DMS79 (cell line): ENCODE measurements at places on chromosomes 5 and 9.

DNA sequence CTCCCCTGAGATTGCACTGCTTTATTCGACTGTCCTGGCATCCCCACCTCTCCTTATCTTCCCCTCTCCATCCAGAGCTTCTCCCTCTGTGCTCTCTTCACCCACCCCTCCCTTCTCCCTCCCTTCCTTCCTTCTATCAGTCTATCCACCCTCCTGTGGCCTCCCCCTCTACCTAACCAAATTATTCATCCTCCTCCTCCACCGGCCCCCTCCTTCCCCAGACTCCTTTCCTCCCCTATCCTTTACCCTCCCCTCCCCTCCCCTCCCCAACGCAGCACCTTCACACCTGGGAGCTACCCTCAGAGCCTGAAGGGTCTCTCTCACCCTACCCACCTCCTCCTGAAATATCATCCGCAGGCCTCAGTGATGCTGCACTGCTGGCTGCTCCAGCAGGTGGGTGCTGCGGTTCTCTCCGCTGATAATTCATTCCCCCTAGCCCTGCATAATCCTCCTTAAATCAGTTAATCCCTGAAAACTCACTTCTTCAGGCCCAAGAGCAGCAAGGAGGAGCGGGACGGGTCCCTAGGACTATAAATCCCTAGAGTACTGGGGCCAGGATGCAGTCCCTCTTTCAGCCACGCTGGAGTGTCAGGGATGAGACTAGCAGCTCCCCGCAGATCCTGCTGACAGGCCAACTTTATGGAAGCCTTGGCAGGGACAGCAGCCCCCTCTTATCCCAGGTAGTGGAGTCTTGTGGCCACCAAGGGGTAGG is 97.8 kb downstream of the PCDH1 start:
- DNase-seq, result no peak

DNA sequence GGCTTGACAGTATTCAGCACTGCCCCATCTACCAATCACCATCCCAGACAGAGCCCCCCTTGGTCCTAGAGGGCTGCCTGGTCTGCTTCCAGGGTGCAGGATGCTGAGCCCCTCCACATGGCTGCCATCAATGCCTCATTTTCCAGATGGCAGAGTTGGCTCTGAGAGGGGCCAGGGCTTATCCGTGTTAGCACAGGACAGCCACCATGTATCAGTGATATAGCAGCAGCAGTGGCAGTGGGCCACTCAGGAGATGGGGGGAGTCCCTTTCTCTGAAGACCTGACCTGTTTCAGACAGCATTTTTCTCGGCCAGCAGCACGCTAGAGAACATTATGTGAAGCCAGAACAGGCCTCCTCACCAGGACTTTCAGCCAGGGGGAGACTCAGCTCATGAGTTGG is 1.6 kb upstream of the SMIM32 start:
- no peak for DNase-seq

DNA sequence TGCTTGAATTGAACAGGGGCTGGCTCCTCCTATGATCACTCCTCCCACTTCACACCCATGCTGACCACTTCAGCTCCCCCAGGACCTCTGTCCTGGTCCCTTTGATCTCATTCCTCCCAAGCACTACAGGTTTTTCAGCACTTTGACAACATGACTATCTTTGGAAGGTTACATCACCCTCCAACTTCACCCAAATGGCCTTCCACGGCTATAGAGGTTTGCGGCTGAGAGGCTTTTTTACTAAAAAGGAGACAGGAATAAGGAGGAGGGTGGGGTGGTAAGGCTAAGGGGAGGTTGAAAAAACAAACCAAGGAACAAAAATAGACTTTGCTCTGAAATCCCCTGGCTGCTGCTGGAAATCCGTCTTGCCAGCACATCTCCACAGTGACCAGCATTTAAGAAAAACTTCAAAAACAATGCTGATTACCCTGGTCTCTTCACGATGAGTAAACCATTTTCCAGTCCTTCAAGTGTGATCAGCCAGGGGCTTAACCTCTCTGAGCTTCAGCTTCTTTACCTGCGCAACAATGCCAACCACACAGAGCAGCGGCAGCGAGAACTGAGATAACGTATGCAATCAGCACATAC is 102.7 kb downstream of the DPYSL3 start:
- no peak for DNase-seq

DNA sequence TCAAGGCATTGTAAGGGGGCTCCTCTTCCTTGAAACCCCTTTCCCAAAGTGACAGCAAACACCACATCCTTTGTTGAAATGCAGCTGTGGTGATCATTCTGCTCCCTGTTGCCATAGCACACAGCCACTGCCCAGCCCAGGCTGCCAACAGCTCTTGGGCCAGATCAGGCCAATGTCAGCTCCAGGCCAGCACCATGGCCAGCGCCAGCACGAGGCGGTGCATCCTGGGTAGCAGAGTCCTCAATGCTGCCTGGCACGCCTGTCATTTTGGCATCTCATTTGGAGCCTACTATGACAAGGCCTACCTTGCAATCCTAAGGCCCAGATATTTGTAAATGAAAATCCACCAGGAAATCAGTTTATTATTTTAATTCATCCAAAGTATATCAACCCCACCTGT is 390.6 kb downstream of the DNAH5 start:
- DNase-seq, result no peak

GRCh38 chr5:144156767-144157171 is 13.7 kb downstream of the YIPF5 start:
- DNase-seq, result no peak

DNA sequence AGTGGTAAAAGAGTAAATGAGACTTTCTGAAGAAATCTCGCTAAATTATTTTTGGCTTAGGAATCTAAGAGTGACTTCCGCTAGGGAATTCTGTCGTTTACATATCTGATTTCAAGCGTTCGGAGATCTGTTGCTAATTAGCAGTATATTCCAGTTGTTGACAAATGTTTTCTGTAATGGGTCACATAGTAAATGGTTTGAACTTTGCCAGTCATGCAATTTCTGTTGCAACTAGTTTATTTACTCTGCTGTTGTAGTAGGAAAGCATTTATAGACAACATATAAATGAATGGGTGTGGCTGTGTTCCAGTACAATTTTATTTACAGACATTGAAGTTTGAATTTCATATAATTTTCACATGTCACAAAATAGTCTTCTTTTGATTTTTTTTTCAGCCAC is 57.4 kb upstream of the JAK2 start:
- no peak for DNase-seq

GRCh38 chr9:77957652-77958051 is 74.0 kb downstream of the GNAQ start:
- DNase-seq, result no peak

- no peak for DNase-seq
Measured at GRCh38 chr5:1500411-1501091, 23.2 kb downstream of the LPCAT1 start.

- DNase-seq, result no peak
Measured at GRCh38 chr9:22274477-22274876, 172.1 kb upstream of the DMRTA1 start.

DNA sequence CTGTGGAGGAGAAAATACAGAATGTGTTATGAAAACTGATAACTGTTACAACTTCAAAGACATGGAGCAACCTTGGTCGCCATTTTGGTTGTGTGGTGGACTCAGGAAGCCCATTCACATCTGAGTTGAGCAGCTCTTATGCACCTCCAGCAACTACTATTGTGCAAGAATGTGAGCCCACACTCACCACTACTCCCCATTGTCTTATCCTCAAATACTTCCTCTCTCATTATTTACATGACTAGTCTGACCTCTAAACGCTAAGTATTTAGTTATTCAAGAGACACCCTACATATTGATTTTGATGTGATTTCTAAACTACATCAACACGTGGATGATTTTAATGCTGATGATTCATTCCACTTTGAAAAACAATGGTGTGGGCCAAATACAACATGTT is 516.6 kb upstream of the CLINT1 start:
- no peak for DNase-seq

GRCh38 chr5:141869514-141869913 is 8.7 kb downstream of the PCDH1 start:
- no peak for DNase-seq

- no peak for DNase-seq
Measured at GRCh38 chr9:90991953-90992352, 190.3 kb downstream of the SYK start.

GRCh38 chr9:6782981-6783380 is 25.2 kb downstream of the KDM4C start:
- DNase-seq, result no peak

DNA sequence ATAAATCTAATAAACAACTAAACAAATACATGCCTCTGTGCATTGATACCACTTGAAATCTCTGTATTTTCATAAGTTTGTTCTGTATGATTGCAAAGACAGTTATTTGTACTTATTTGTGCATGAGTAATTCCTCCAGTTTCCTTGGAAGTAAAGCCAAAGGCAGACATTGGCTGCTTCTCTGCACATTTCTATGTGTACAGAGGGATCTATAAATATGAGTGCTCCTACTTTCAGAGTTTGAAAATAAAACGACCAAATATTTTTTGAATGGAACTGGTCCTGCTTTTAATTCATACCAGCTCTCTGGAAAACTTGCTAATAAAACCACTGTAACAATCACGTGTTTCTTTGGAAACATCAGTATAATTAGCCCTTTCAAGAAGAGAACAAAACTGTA is 306.5 kb downstream of the MAN2A1 start:
- DNase-seq, result no peak

DNA sequence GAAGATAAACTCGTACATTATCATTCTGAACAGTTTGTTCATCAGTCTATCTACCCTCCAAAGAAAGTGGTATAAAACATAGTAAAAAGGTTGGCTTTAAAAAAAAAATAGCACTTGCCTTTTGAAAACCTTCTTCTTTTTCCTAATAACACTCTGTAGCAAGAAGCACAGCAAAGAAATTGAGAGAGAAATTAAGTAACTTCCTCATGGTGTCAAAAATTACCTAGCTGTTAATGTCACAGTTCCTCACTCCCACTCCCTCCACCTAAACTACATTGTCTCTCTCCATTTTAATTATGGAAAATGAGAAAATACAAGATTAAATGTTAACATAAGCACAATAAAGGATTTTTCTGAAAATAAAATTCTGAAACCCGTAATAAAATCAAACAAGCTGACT is 72.2 kb downstream of the CERT1 start:
- DNase-seq, result no peak

- DNase-seq, result no peak
Measured at GRCh38 chr5:172505845-172506244, 51.5 kb upstream of the SH3PXD2B start.

DNA sequence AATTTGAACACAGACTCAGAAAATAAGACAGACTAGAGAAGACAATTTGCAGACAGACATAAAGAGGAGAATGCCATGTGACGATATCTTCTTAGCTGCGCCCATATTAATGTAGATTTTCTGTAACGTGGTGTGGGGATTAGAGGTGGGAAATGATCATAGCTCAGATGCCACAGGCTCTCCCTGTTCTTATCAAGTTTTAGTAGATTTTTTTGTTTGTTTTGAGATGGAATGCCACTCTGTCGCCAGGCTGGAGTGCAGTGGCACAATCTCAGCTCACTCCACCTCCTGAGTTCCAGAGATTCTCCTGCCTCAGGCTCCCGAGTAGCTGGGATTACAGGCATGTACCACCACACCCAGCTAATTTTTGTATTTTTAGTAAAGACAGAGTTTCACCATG is 59.4 kb downstream of the VPS13A start:
- no peak for DNase-seq

DNA sequence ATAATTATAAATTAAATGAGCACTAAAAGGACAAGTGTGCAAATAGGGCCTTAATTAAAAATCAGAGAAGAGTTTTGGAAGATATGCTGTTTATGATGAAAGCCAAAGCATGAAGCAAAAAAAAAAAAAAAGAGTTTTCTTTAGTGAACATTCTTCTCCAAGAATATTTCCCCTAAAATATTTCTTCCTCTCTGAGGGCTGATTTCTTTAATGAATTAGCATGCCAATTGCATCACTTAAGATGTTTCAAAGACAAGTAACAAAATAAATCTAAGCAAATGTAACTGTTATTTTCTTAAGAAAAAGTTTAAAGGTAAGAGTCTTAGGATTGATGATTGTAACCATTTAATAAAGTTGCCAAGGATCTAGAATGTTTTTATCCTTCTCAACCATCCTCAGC is 81.6 kb upstream of the MPDZ start:
- no peak for DNase-seq

DNA sequence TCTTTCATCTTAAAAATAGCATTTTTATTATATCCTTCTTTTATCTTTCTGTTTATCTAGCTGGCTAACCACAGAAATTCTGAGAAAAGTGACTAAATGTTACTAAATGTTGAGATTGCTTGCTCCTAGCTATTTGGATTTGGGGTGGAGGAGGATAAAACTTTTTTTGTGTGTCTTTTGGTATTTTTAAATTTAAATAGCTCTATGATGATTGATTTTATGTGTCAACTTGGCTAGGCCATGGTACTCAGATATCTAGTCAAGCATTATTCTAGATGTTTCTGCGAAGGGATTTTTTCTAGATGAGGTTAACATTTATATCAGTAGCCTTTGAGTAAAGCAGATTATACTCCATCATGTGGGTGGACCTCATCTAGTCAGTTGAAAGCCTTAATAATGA is 75.0 kb downstream of the GCNT1 start:
- no peak for DNase-seq

- no peak for DNase-seq
Measured at GRCh38 chr9:71490810-71491209, 277.5 kb downstream of the CEMIP2 start.

DNA sequence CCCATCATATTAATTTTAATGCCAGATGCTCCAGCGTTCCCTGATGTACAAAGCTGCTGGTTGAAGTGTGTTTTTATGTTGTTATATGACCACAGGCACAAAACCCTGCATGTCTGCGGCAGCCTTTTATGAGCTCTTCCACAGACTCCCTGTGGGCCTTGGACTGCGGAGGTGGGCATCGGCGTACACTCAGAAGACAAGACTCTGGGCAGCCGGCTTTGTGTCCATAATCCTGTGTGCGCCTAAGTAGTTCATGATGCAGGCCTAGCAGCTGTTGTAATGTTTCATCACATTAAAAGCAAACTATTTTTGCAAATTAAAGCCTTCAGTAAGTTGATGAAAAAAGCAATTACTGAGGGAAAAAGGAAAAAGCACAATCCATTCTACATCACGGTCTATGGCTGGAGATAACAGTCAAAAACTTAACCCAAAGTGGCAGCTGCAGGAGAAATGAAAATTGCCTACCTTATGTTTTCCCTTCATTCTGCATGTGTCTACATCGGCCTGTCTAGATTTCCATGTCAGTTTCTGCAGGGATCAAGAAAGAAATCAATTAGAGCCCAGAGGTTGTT is 78.8 kb downstream of the SEMA6A start:
- DNase-seq, result peak; percentile 65

DNA sequence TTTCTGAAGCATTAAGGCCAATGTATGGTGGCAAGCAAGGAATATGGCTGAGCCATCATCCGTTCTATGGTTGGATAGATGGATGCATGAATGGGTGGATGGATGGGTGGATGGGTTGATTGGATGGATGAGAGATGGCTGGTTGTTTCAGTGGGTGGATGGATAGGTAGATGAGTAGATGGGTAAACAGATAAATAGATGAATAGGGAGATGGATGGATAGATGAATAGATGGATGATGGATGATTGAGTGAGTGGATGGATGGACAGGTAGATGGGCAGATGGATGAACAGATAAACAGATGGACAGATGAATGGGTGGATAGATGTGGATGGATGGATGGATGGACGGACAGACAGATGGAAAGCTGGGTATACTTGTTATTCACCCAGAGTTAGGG is 92.6 kb upstream of the ZNF618 start:
- DNase-seq, result no peak

- DNase-seq, result peak; percentile 40
Measured at GRCh38 chr5:78983601-78984438, 1.3 kb downstream of the ARSB start.
